ENCODE measurements at places on chromosomes 12 and 14. TPM values are rescaled to one million over a fixed set of nuclear protein-coding genes. Genes with fewer than 3 reads are reported as not detected.

Gene FGF6
- not detected for total RNA-seq

DNA sequence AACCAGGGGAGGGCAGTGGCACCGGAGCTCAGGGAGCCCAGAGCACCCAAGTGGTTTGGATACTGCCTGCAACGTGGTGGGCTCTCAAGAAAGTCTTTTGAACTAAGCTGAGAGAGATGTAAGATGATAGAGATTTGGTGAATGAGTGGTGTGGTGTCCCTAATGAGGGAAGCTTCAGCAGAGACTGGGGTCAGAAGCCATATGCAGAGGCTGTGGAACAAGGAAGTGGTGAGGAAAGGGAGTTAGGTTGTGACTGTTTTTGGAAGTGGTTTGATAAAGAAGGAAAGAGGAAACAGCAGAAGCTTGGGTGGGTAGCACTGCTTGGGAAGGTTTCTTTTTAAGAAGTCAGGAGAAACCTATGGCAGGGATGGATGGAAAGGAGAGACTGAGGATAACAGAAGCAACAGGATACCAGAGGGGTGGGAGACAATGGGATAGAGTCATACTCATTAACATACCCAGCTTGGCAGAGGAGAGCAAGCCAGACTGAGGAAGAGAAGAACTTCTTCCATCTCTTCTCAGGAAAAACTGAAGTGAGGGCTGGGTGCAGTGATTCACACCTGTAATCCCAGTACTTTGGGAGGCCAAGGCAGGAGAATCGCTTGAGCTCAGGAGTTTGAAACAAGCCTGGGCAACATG, 24.1 kb downstream of the SLC4A8 start:
- no peak for DNase-seq

Gene AP1G2
- total RNA-seq, result 15.5 TPM

Gene NXPH4
- total RNA-seq, result 0.60 TPM

- no peak for DNase-seq
Measured at GRCh38 chr14:32809255-32809654, 129.4 kb upstream of the NPAS3 start.

DNA sequence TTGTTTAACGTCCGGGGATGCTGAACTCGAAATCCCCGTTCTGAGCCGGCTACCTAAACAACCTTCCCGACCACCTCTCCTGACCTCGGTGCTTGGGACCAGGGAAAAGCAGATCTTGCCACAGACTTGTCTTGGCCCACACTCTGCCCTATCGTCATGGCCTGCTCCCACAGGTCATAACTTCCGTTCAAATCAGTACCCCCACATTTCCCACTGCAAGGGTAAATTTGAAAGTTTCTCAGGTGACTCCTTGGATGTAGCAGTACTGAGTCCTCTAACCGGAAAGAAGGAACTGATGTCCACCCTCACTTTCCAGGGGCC, 612 bp upstream of the RBM23 start:
- DNase-seq, result no peak

- DNase-seq, result peak; percentile 57
Measured at GRCh38 chr14:74980731-74981461, 21.8 kb upstream of the EIF2B2 start.

GRCh38 chr12:836952-837351, 84.6 kb downstream of the WNK1 start:
- no peak for DNase-seq

DNA sequence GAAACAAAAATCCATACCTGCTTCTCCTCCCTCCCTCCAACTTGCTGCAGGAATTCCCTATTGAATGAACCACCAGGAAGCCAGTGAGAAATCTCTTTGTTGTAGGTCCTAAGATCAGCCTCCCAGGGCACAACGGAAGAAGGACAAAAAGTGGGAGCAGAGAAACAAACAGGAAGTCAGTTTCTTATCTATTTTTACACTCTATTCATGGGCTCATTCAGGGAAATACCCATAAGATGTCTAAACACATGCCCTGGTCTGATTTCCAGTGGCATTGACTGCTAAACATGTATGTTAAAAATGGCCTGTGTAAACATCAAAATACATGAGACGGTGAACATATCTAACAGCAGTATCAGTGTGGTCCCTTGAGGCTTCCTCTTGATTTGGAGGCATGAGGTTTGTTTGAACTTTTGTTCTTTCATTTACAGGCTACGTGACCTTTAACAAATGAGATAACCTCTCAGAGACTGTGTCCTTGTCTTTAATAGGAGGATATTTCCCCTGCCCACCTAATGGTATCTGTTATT, 18.8 kb downstream of the GPR65 start:
- DNase-seq, result no peak
